ENCODE measurements at places on chromosomes 16 and 17. TPM values are rescaled to one million over a fixed set of nuclear protein-coding genes. Genes with fewer than 3 reads are reported as not detected.

The CACNB1 gene
- 0.40 TPM for total RNA-seq

The ZNF500 gene
- 9.5 TPM for total RNA-seq

The NPIPA3 gene
- total RNA-seq, result 0.88 TPM

The SDR42E2 gene
- total RNA-seq, result not detected

The OTOA gene
- total RNA-seq, result 0.10 TPM

The KCTD5 gene
- 7.8 TPM for total RNA-seq

The MPV17L gene
- 14.6 TPM for total RNA-seq

The GLTPD2 gene
- 28.0 TPM for total RNA-seq

The ELOB gene
- 117 TPM for total RNA-seq

The ORAI3 gene
- 51.3 TPM for total RNA-seq

The PDILT gene
- not detected for total RNA-seq

The KIAA0513 gene
- 5.0 TPM for total RNA-seq

The KCNG4 gene
- not detected for total RNA-seq

The PIK3R5 gene
- 3.3 TPM for total RNA-seq

The GPRC5B gene
- total RNA-seq, result 5.0 TPM

The SPN gene
- total RNA-seq, result 1.3 TPM

The ITGAL gene
- total RNA-seq, result 11.0 TPM

The KRT39 gene
- total RNA-seq, result not detected

The SRSF1 gene
- total RNA-seq, result 81.6 TPM

The TBC1D3G gene
- not detected for total RNA-seq

The HAS3 gene
- 0.53 TPM for total RNA-seq

The YWHAE gene
- 174 TPM for total RNA-seq

The KRT33A gene
- not detected for total RNA-seq

Measured in left lobe of liver (tissue), 2 donors.